Endothelial cell (in vitro differentiated cells): ENCODE measurements at places on chromosomes 4 and X. TPM values are rescaled to one million over a fixed set of nuclear protein-coding genes. Genes with fewer than 3 reads are reported as not detected.

DNA sequence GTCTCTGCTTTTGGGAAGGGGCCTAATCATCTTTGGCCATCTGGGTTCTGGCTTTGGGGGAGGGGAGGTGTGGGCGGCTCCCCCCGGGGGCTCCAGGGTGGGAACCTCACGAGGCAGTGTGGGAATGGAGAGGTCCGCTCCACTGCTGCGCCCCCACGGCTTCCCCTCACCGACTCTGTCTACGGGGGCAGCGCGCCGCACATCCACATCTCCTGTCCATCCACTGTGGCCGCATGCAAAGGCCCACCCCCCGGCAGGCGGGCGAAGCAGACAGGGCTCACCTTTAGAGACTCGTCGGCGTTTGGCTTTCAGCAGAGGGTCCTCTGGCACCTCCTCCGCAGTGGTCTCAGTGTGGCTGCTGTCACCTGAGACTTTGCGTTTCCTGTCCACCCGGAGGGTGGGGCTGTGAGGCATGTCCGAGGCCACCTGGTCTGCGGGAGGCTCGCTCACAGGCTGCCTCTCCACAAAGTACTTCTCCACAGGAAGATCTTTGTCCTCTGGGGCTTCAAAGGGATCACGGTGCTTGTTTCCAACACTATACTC is 33.6 kb downstream of the BCOR start:
- DNase-seq, result no peak

UNC5C gene
- total RNA-seq, result 0.97 TPM

GRCh38 chrX:124534536-124534935 is 188.2 kb downstream of the SH2D1A start:
- DNase-seq, result no peak

DNA sequence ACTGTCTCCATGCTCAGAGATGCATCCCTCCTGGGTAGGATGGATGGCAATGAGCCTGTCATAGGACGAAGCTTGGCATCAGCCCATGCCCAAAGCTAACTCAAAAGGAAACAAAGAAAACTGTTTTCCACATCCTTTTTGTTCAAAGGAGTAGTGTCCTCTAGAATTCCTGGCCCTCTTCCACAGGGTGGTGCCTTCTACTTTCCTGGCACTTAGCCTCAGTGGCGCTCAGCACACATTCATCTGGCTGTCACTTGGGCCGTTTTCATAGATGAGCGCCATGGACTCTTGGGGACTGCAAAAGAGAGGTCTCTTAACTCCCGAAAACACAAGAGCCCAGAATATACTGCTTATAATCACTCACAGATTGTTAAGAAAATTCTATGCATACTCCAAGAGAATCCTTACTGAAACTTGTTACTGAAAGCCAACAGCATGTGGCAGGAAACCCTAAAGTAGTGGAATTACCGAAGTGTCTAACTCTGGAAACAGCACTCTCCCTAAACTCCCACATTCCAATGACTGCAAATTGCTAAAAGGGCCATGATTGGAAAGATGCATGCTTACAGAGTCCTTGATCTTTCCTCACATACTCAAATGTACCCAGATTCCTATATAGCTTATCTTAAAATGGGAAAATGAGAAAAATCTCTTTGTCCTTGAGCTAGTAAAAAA is 110.0 kb downstream of the HS6ST2 start:
- no peak for DNase-seq

- no peak for DNase-seq
These were observed 41.5 kb upstream of the ZXDA start for GRCh38 chrX:57951666-57952319.

TRPC5OS gene
- not detected for total RNA-seq

DNA sequence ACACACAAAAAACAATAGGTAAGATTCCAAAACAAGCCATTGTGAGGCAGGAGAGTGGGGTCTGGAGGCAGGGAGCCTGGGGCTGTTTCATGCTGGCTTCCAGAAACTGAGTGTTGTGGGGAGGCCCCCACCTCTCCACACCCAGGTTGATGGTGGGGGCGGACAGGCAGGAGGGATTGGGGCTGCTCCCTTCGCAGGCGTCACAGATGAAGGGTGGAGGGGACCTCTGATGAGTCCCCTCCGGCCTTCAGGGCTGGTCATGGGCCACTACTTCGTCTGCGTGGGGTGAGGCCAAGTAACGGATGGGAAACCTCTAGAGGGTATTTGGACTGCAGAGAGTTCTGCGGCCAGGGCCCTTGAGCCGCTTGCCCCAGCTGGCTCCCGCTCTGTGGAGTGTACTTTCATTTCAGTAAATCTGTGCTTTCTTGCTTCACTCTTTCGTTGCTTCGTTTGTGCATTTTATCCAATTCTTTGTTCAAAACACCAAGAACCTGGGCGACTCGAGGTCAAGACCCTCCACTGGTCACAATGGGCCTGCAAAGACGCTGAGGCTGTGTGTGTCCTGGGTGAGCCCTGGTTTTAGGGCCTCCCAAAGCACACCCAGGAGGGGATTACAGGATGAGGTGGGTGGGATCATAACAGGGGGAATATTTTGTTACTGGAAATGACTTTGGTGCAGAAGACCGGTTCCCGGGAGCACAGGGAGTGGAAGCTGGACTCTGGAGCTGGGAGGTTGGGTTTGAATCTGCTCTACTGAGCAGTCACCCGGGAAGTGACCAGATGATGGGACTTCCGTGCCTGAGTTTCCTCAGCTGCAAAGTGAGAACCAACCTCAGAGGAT is 83.7 kb upstream of the ADRA2C start:
- DNase-seq, result no peak

DNA sequence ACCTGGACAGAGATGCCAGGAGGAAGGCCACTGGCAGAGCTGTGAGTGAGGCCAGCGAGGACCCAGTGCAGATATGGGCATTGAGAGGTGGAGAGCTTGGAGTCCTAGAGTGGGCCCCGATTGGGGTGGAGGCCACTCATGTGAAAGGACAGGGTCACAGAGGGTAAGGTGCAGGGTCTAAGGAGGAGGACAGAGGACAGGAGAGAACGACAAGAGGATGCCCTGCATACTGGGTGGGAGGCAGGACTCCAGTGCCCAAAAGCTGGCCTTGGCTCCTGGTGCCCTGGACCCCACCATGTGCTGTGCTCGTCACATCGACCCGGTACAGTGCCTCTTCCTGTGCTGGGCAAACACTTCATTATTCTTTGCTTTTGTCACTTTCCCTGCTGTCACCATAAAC is 66.7 kb downstream of the NAT8L start:
- DNase-seq, result no peak
